Dermis blood vessel endothelial cell (primary cell): ENCODE measurements at places on chromosomes 2 and 18. TPM values are rescaled to one million over a fixed set of nuclear protein-coding genes. Genes with fewer than 3 reads are reported as not detected.
A peak's percentile ranks its signal among the peaks of the same experiment; 100 is the strongest.

DNA sequence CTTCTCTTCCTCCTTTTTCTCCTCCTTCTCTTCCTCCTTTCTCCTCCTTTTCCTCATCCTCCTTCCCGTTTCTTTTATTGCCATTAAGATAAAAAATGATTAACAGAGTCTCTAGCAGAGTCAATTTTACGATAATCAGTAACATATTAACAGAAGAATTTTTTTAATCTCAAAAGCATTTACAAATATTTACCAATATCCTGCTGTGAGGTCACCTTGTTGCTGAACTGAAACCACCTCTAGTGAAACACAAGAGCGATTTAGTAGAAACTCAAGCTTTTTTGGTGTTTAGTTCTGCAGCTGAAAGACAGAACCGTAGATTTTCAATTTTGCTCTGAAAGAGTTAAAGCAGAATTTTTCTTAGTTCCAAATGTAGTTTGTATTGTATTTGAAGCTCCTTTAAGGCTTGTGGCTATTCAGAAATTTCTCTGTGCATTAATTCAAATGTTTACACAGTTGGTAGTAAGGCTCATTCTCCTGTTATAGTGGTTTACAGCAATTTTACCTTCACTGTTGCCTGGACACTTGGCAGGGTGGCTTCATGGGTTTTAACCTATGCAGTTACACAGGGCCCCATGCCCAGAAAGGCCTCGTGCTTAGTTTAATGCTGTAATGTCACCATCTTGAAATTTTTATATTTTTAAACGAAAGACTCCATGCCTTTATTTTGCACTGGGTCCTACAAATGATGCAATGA is 1106.6 kb upstream of the FAM98A start:
- DNase-seq = no peak

Gene CKAP2L
- total RNA-seq = 2.4 and 12.8 TPM in 2 replicates

Gene SKA1
- 4.6 and 18.0 TPM in 2 replicates for total RNA-seq

DNA sequence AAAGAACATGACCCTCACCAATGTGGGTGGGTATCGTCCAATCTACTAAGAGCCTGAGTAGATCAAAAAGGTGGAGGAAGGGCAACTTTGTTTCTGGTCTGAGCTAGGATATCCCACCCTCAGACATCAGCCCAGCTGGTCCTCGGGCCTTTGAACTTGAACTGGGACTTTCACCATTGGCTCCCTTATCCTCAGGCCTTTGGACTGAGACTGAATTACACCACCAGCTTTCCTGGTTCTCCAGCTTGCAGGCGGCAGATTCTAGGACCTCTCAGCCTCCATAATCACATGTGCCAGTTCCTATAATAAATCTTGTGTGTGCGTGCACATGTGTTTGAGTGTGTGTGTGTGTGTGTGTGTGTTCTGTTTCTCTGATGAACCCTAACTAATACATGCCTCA is 10.6 kb downstream of the MGAT4A start:
- no peak for DNase-seq

DNA sequence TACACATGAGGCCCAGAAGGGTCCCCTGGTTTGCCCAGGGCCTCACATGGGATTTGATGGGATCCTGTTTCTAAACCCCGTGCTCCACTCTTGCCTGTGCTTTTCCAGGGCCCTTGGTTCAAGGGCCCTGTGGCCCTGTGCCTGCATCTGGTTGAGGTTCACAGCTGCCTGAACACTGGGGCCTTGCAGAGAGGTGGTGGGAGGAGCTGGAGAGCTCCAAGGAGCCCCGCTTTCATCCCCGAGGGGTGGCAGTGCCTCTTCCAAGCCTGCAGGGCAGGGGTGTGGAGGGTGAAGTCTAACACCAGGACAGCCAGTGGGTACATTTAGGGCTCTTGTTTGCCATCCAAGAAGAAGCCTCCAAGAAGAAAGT is 82.3 kb downstream of the GLI2 start:
- no peak for DNase-seq

GRCh38 chr2:234247453-234248180 is 197.1 kb downstream of the SPP2 start:
- DNase-seq = no peak

Gene FHL2
- total RNA-seq = 42.0 and 56.4 TPM in 2 replicates

Gene VPS54
- total RNA-seq = 24.0 and 29.4 TPM in 2 replicates

DNA sequence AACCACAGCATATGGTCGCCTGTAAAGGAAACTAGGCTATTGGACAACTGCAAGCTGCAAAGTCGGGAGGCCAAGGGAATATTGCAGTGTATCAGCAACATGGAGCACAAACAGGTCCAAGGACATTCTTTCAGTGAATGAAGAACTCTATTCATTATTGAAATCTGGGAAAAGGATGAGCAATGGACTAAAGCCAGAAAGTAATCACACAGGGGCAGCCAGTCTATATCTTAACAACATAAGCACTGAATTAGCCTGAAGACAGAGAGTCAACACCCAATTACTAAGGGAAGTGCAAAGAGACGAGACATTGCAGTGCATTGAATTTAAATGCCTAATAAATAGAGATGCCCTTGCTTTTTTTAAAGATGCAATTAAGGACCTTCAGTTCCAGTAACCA is 615.5 kb upstream of the SETBP1 start:
- no peak for DNase-seq

DNA sequence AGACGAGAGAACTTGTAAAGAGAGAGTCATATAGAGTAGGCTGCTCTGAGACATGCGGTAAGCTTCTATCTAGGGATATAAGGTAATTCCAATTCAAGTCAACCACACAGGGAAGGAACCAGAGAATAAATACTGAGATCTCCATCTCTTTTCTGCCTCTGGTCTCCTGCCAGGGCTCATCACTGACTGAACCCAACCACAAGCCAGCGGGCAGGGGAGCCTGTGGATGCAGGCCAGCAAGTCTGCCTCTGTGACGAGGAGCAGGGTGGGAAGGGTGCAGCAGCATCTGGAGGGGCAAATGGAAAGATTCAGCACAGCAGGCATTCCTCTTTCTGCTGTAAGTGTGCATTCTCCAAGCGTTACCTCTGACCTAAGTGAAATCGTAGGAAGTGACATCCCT is 82.2 kb downstream of the ICOS start:
- no peak for DNase-seq

GRCh38 chr2:24508878-24509277 is 17.8 kb downstream of the NCOA1 start:
- no peak for DNase-seq

- DNase-seq = peak; percentile 74
Measured at GRCh38 chr2:229431327-229431954, 160.4 kb upstream of the PID1 start.

DNA sequence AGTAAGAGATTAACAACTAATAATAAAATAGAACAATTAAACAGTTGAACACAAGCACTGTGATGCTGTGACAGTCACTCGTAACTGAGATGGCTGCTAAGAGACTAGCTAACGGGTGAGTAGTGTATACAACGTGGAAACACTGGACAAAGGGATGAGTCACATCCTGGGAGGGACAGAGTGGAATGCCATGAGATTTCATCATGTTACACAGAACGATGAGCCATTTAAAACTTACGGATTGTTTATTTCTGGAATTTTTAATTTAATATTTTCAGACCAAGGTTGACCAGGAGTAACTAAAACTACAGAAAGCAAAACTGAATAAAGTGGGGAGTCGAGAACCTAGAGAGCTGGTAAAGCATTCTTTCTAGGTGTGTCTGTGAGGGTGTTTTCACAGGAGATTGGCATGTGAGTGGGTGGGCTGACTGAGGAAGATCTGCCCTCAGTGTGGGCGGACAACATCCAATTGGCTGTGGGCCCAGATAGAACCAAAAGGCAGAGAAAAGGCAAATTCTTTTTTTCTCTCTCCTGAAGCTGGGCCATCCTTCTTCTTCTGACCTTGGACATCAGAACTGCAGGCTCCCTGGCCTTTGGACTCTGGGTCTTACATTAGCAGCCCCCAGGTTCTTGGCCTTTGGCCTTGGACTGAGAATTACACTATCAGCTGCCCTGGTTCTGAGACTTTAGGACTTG is 14.6 kb downstream of the TMSB10 start:
- DNase-seq = peak; percentile 96

DNA sequence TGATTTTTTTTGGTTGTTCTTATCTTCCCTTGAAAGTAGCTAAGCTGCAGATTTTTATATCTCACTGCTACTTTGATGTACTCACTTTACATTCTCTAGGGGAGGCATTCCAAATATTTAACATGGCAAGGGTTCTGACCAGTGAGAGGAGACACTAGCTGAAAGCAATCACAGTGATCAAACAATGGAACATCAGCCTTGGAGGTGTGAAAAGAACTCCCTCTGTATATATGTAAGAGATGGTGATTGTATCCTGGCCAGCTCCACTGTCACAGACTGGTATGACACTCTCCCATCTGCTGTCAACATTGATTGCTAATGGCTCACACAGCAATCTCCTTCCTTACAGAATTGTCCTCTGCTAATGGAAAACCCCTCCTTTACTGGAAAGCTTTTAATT is 291.7 kb upstream of the CDH19 start:
- DNase-seq = no peak

DNA sequence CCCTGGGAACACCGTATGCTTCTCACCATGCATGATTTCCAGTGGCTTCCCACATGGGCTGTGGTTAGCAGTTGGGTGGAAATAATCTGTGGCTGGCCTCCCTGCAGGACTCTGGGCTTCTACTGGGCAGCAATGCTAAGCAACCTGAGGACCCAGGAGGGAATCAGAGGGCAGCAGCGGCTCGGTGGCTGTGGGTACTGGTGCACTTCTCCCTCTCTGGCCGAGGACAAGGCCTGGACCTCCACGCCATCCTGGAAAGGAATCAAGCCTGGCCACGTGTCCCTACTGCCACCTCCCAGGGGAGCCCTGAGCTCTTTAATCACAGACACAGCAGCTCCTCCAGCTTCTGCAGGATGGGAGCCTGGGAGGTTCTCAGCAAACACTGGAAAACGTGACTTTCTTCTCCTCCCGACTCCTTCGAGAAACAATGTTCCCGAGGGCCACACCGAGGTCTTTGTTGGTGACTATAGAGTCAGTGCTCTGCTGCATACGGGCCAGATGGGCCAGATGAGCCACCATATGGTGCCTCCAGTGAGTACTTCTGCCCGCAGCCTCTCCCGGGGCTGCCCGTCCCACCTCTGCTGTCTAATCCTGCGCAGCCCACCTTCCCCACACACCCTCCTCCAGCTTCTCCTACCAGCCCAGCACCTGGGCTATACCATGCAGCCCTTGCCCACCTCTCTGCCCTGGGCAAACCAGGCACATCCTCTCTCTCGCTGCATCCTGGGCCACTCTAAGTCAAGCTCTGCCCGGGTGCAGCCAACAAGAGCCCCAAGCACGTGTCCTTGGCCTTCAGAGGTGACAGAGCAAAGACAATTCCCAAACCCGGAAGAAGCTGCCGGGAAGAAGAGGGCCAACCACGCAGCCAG is 42.8 kb upstream of the OTOS start:
- DNase-seq = no peak

Gene ANXA4
- 37.3 and 44.0 TPM in 2 replicates for total RNA-seq

Gene NEU2
- not detected in 2 replicates for total RNA-seq

DNA sequence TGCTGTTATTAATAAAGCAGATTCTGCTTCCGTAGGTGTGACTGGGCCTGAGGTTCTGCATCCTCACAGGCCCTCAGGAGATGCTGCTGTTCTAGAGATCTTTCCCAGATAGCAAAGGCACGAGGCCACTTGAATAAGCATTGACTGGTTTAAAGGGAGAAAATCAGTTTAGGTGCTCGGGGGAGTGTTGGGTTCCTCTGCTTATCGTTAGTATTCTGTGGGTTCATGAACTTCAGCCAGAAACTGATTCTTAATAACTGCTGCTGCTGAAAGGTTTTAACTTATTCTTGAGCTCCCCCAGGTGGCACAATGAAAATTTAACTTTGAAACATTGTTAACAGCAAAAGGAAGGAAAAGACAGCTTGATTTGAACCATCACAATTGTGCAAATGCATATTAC is 56.9 kb downstream of the ITGA6 start:
- DNase-seq = peak; percentile 62

Gene TUBA4B
- total RNA-seq = 0.09 TPM in 1 of 2 replicates, not detected in the other

DNA sequence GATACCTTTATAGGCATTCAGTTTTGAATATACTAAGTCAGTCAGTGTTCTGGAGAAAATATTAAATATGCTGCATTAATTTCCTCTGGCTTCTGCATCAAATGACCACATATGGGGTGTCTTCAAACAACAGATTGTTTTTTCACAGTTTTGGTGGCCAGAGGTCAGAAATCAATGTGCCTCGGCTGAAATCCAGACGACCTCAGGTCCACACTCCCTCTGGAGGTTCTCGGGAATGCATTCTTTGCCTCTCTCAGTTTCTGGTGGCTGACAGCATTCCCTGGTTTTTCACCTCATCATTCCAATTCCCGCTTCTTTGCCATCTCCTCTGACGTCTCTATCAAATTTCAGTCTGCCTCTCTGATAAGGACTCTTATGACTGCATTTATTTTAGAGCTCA is 142.3 kb downstream of the ZNF407 start:
- DNase-seq = no peak

Gene DPYSL5
- total RNA-seq = not detected in 2 replicates

GRCh38 chr2:27747827-27748352 is 23.6 kb upstream of the MRPL33 start:
- no peak for DNase-seq

Gene CDH7
- total RNA-seq = not detected in 2 replicates

Gene IL1RN
- under 0.01 TPM in 1 of 2 replicates, not detected in the other for total RNA-seq
